ENCODE measurements at places on chromosomes 4 and X. TPM values are rescaled to one million over a fixed set of nuclear protein-coding genes. Genes with fewer than 3 reads are reported as not detected.
A peak's percentile ranks its signal among the peaks of the same experiment; 100 is the strongest.

GRCh38 chr4:48483006-48483776, at the start of gene SLC10A4:
TSS of gene SLC10A4 (plus strand) at chr4:48483343. CDS start at chr4:48483562, 219 bp downstream.
- H3K36me3 ChIP-seq = no peaks in the 10 kb centered on the region
- no peaks in the 10 kb centered on the region for H3K4me1 ChIP-seq
- H3K27ac ChIP-seq = no peak within 1 kb of the TSS
- no peak for DNase-seq

DNA sequence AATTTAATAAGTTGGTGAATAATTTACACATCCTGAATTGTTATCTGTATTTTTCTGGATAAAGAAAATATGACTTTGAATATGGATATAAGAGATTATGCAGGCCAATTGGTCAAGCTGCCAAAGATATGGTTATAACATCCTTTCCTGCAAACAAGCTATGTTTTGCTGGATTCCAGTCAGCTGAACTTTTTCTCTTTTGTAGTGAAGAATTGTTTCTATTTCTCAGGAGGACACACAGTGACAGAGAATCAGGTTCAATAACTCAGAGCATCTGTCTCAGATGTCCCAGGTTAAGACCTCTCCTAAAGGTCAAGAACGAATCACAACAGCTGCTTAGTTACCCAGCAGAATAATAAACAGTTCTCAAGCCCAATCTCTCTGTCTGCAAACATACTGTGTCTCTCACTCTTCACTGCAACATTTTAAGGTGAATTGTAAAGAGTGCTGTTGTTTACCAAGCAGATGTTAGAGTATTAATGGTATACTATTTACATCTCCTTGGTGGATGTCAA, 189.5 kb upstream of the ANKRD50 start:
- no peak for DNase-seq
- H3K4me1 ChIP-seq = peaks cover 18% of the 10 kb centered on the region
- H3K36me3 ChIP-seq = no peaks in the 10 kb centered on the region
- no peak overlapping the region for H3K4me3 ChIP-seq
- H3K27ac ChIP-seq = no peak overlapping the region

DNA sequence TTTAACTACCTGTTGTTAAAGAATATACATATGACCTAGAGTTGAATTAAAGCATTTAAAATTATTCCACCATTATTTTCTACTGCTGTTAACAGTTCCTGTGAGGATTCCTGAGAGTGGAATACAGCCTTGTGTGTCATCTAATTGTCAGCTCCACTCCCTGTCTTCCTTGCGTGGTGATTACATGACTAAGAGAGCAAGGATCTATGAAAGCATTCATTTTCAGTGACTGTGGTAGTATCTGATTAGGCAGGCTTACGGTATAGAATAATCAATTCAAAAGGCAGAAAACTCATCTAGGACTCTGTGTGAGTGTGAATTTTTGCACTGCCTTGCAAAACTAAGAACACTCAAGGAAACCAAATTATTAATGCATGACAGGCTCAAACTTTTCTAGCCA, 577.8 kb downstream of the SH3BGRL start:
- no peaks in the 10 kb centered on the region for H3K36me3 ChIP-seq
- no peak overlapping the region for H3K27ac ChIP-seq
- H3K4me1 ChIP-seq = no peaks in the 10 kb centered on the region
- peak; percentile 36 for DNase-seq
- no peaks in the 10 kb centered on the region for H3K27me3 ChIP-seq
- no peak overlapping the region for H3K4me3 ChIP-seq

- no peak overlapping the region for H3K27ac ChIP-seq
- no peak overlapping the region for H3K4me3 ChIP-seq
- peaks cover 6% of the 10 kb centered on the region for H3K4me1 ChIP-seq
- H3K27me3 ChIP-seq = peaks cover 69% of the 10 kb centered on the region
These were observed 27.9 kb downstream of the ARHGEF6 start for GRCh38 chrX:136752796-136753195.

The MAGEA12 gene
- total RNA-seq = not detected

GRCh38 chr4:961351-962230, 11.8 kb downstream of the DGKQ start:
- H3K4me3 ChIP-seq = no peak overlapping the region
- no peaks in the 10 kb centered on the region for H3K27me3 ChIP-seq
- H3K4me1 ChIP-seq = no peaks in the 10 kb centered on the region
- no peak for DNase-seq
- H3K27ac ChIP-seq = no peak overlapping the region

DNA sequence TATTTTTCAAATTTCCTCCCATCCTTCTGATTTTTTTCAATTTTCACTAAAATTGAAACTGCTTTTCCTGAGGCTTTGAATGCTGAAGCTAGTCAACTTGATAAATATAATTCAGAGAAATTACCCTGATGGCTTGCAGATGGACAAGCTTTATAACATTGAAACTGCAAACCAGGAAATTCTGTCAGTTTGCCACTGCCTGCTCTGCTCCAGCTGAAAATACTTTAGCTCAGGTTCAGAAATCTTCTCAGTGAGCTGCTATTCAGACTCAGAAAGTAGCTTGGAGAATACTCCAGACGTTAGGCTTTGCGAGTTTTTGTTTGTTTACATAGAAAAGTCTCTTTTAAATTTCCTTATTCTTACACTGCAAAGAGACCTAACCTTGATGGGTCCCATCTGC, 1574.7 kb downstream of the STIM2 start:
- no peaks in the 10 kb centered on the region for H3K36me3 ChIP-seq
- no peak overlapping the region for H3K27ac ChIP-seq
- no peak overlapping the region for H3K4me3 ChIP-seq

GRCh38 chrX:72060196-72060920, 71.4 kb downstream of the RTL5 start:
- H3K4me1 ChIP-seq = no peaks in the 10 kb centered on the region
- H3K36me3 ChIP-seq = no peaks in the 10 kb centered on the region
- peaks cover 85% of the 10 kb centered on the region for H3K27me3 ChIP-seq
- H3K27ac ChIP-seq = no peak overlapping the region
- H3K4me3 ChIP-seq = no peak overlapping the region

DNA sequence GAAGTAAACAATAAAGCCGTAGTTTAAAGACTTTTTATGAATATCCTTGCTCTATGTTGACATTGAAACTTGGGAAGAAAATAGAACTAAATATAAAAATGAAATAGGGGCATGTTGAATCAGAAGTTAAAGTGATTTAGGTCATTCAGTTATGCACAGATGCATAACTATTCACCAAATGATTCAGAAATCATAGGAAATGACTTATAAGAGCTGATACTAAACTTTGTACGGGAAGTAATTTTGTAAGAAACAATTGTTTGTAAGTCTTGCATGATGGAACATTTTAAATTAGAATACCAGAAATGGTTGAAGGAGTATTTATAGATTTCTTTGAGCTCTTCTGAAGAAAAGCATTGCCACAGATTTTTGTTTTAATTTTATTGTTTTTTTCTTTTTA, 246.5 kb downstream of the CPE start:
- no peak overlapping the region for H3K4me3 ChIP-seq
- H3K36me3 ChIP-seq = no peaks in the 10 kb centered on the region
- peaks cover 17% of the 10 kb centered on the region for H3K4me1 ChIP-seq
- DNase-seq = no peak
- H3K27me3 ChIP-seq = no peaks in the 10 kb centered on the region
- H3K27ac ChIP-seq = no peak overlapping the region

All from MCF 10A (cell line).